COR-L47 (cell line): ENCODE measurements at places on chromosomes 2 and 18.

- DNase-seq: no peak
These were observed 129.8 kb upstream of the TANK start for GRCh38 chr2:161030260-161031063.

GRCh38 chr2:216774620-216775019 lies 79.3 kb upstream of the IGFBP5 start:
- no peak for DNase-seq

- DNase-seq: no peak
These were observed 262.2 kb downstream of the ASXL3 start for GRCh38 chr18:33840212-33840593.

GRCh38 chr18:50819728-50820378 lies at the start of gene MRO:
TSS of gene MRO (minus strand) at chr18:50820016. CDS start at chr18:50809400, 10,616 bp downstream.
- peak; percentile 78 for DNase-seq

GRCh38 chr18:31102025-31102684 lies at the start of gene DSC2:
TSS of gene DSC2 (minus strand) at chr18:31102421. CDS start at chr18:31101971, 450 bp downstream.
- peak; percentile 44 for DNase-seq

GRCh38 chr2:222049946-222050345 lies 248.9 kb downstream of the PAX3 start:
- DNase-seq: no peak

GRCh38 chr2:59706729-59707128 lies 846.7 kb downstream of the BCL11A start:
- no peak for DNase-seq

- no peak for DNase-seq
These were observed 28.4 kb upstream of the DYNC2LI1 start for GRCh38 chr2:43745457-43745856.

DNA sequence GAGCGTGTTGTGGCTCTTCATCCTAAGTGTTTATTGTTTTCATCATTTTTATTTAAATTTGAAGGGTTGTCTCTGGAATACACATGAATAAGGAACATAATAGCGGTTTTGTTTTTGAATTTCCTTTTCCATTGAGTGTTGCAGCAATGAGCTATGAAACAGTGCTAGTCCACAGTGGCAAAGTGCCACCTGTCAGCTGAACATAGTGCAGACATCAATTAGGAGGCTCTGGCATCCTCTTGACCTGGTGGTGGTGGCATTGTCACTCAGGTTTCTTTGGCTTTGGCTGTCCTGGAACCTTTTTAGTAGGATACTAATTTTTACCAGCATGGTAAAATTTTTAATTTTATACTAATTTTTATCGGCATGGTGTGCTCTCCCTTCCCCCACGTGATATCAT lies 63.2 kb downstream of the UGGT1 start:
- DNase-seq: no peak

DNA sequence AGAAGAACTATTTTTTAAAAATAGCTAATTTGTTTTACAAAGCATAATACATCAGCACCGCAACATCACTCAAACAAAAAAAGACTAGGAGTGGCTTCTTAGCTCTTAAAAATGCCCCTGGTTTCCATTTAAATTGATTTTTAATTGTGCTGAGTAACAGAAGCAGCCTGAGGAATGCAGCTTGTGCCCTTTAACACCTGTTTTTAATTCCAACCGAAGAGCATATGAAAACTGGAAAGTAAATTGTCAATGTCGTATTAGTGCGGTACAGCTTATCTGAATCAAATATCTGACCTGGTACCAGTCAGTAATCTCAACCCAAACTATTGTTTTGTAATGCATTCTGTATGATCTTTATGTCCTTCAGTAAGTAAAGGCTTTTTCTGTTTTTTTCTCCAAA lies 13.2 kb upstream of the CD302 start:
- no peak for DNase-seq

GRCh38 chr2:191152482-191153240 lies 1.9 kb upstream of the STAT4 start:
- no peak for DNase-seq

DNA sequence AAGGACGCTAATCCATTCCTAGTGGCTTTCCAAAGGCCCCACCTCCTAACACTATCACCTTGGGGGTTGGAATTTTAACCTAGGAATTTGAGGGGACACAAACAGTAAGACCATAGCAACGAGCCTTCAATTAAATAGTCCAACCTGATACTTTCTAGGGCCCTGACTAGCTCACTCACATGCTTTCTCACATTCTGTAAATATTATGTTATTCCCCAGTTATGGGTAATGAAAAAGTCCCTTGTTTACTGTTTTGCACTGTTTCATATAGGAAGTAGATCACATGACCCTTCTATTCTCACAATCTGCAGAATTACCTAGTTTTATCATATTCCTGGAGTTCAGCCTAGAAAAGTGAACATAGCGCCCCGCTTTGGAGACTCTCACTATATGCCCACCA lies 1212.1 kb upstream of the ACVR2A start:
- no peak for DNase-seq

GRCh38 chr2:19757586-19757985 lies 144.2 kb downstream of the TTC32 start:
- DNase-seq: no peak

DNA sequence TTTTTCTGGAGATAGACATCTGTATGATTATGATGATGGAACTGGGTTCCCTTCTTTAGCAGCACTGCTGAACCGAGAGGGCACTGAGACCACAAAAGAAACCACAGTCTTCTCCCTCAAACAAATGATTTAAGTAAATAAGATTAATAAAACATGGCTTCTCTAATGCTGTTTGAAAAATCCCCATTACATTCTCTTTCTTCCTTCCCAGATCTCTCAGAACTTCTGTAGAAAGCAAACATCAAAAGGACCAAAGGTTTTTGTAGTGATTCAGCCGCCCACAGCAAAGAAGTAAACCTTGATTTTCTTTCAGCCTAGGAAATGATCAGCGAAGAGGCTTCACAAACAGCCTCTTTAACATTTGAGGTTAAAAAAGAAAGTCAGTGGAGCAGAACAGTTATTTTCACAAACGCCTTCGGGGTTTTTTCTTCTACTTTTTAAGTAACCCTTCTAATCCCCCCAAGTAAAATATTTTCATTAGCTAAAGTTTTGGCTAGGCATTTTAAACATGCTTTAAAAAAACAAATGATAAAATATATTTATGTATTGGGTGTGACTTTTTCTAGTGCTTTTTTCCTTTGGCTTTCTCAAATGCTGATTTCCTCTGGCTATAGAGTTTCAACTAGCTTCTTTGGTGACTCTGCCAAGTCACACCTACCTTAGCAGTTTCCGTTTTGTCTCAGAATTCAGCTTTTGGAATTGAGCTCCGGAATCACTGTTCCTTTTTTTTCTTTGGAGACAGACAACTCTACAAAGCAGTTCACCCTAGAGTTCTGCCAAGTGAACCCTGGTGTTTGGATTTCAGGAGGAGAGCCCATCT lies 89.6 kb downstream of the UPP2 start:
- DNase-seq: no peak

GRCh38 chr2:170201734-170202393 lies 23.9 kb downstream of the MYO3B start:
- no peak for DNase-seq

- peak; percentile 20 for DNase-seq
These were observed 253.1 kb downstream of the CDCA7 start for GRCh38 chr2:173607606-173608311.

DNA sequence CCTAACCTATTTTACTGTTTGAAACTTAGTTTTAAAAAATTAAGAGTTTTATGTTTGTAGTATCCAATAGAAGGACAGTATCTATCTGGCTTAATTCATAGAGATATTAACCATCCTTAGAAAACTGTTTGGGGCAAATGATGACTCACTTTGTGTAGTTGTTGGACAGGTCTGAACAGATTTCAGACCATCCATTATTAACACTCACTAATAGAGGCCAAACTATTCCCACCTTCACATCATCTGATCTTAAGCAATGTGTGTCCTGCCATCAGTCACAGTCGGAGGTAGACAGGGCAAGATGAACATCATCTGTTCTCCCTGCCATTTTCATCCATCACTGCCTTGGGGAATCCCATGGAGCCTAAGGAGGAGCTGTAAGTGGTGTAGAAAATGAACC lies 164.6 kb upstream of the DCC start:
- DNase-seq: no peak

DNA sequence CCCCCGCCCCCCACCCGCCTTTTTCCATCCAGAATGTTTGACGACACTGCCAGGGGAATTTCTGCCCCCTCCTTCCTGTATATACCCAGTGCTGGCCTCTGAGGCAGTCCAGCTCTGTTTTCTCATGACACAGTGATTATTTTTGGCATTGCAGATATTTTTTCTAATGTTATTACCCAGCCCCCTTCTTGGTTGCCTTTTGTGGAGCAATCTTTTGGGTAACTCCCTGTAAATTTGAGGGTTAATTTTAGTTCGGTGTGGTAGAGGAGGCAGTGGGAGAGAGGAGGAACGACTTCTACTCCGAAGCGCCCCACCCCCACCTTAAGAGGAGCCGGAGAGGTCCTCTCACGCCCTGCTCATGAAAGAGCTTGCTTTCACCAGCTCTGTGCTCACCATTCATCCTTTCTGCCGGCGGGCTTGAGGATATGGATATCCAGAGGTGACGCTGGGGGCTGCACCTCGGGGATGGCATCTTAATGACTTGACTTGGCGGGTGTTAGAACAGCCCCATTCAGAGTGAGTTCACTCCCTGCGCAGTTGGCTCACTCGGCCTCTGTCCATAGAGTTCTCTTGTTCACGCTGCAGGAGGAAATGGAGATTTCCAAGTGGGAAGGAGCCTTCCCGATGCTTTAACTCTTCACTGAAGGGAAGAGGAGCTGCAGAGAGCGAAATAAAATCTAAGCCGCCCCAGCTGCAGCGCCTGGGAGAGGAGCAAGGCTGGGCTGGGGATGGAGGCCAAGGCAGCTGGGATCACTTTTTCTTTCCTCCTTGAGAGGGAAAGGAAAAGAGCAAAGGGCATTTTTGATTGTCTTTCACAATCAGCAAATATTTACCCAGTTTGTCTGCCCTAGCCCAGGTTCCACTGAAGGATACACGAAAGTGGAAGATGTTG lies 38.4 kb downstream of the EPAS1 start:
- DNase-seq: no peak

- DNase-seq: peak; percentile 7
These were observed 9.2 kb downstream of the SGPP2 start for GRCh38 chr2:222433332-222434173.

- no peak for DNase-seq
These were observed 219.9 kb downstream of the TMX3 start for GRCh38 chr18:68494802-68495581.

- DNase-seq: peak; percentile 96
These were observed at the start of gene CTDP1 for GRCh38 chr18:79679552-79680099. TSS of gene CTDP1 (plus strand) at chr18:79679803. CDS start at chr18:79679948, 145 bp downstream.

GRCh38 chr2:207412787-207413310 lies 116.9 kb upstream of the CREB1 start:
- DNase-seq: no peak

GRCh38 chr2:45241061-45241561 lies 231.9 kb upstream of the SIX2 start:
- DNase-seq: no peak

DNA sequence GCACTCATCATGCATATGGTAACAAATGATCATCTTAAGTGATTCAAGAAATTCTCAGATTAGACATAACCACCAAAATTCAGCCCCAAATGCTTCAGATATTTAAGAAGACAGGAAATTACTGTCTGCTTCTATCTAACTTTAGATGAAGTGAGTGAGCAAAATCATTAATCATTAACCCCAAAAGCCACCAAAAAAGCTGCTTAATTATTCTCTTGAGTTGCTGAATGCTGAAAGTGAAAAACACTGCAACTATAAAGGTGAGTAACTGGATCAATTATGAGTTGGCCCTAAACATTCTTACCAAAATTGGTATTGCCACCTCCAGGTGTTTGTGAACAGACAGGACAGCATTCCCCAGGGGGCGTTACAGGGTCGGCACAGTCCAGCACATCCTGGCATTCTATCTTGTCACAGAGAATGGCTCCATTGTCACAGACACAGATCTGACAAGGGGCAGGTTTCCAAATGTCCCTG lies 69.6 kb downstream of the COL5A2 start:
- DNase-seq: no peak

- peak; percentile 70 for DNase-seq
These were observed 161.6 kb downstream of the NEDD4L start for GRCh38 chr18:58205443-58206160.

- no peak for DNase-seq
These were observed 157.5 kb upstream of the CAVIN2 start for GRCh38 chr2:192004188-192004963.

GRCh38 chr2:109545828-109546713 lies 67.7 kb downstream of the SEPTIN10 start:
- DNase-seq: peak; percentile 22

DNA sequence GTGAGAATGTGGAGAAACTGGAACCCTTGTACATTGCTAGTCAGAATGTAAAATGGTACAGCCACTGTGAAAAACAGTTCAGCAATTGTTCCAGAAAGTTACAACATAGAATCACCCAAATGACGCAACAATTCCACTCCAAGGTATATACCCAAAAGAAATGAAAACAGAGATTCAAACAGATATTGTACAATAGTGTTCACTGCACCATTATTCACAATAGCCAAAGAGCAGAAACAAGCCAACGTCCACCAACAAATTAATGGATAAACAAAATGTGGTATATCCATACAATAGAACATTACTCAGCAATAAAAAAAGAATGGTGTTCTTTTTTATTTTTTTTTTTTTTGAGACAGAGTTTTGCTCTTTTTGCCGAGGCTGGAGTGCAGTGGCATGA lies 10.9 kb downstream of the CLASP1 start:
- no peak for DNase-seq

DNA sequence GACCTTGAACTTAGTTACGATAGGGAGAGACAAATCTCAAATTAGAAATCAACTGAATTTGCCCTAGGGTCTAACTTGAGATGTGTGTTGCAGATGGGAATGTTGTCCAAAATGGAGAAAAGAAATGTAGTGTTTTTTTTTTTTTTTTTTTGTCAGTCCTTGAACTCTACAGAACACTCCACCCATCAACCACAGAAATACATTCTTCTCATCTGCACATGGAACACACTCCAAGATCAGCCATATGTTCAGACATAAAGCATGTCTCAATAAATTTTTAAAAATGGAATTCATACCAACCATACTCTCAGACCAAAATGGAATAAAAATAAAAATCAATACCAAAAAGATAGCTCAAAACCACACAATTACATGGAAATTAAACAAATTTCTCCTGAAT lies 526.5 kb downstream of the FBXO15 start:
- DNase-seq: no peak

- DNase-seq: peak; percentile 51
These were observed 159.5 kb downstream of the SETBP1 start for GRCh38 chr18:44840058-44840790.

GRCh38 chr2:109611467-109612095 lies 2.2 kb downstream of the SEPTIN10 start:
- DNase-seq: peak; percentile 41
